ACHN (cell line): ENCODE measurements at places on chromosomes 6 and 20.

- DNase-seq: peak; percentile 58
These were observed 2.1 kb downstream of the PTPRT start for GRCh38 chr20:43187476-43188233.

DNA sequence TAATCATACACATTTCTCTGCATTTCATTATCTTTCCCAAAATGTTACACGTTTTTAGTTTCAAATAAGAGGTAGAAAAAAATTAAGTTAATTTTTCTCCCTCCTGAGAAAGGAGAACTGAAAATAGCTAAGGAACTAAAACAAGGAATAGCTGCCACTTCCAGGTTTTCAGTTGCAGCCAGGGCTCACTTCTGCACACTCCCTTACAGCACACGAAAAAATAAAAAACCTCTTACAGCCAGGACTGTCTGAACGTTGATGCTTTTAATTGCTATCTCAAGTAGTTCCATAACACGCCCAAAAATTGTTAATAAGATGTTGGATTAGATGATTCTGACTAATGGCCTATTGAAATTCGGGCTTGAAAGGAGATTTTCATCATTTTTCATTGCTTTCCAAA lies 153.7 kb upstream of the THBS2 start:
- DNase-seq: no peak

DNA sequence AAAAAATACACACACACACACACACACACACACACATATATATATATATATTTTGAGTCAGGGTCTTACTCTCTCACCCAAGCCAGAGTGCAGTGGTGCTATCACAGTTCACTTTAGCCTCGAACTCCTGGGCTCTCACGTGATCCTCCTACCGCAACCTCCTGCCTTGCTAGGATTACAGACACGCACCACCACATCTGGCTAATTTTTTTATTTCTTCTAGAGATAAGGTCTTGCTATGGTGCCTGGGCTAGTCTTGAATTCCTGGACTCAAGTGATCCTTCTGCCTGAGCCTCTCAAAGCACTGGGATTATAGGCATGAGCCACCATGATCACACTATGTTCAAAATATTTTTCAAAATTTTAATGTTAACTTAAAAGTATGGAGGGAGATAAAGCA lies 43.5 kb downstream of the NUP153 start:
- no peak for DNase-seq

GRCh38 chr6:111238464-111239119 lies 151.3 kb downstream of the SLC16A10 start:
- peak; percentile 62 for DNase-seq

GRCh38 chr6:155132617-155133016 lies 131.2 kb upstream of the CLDN20 start:
- DNase-seq: no peak
